ENCODE measurements at places on chromosomes 3 and 15. TPM values are rescaled to one million over a fixed set of nuclear protein-coding genes. Genes with fewer than 3 reads are reported as not detected.

DNA sequence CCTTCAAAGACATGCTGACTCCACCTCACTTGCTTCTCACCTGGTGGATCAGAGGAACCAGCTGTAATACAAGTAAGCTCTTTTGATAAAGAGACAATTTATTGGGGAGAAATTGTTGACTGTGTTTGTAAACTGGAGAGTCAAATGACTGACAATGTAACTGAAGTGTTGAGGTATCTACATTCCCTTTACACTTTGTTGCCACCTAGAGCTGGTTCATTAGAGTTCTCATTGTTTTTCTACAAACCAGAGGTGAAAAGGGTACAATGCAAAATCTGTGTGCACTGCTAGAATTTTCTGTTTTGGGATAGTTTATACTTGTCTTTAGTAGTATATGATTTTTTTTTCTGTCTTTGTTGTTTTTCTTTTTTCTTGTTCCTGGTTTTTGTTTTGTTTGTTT lies 8.7 kb upstream of the LRRC58 start:
- no peak for DNase-seq

DNA sequence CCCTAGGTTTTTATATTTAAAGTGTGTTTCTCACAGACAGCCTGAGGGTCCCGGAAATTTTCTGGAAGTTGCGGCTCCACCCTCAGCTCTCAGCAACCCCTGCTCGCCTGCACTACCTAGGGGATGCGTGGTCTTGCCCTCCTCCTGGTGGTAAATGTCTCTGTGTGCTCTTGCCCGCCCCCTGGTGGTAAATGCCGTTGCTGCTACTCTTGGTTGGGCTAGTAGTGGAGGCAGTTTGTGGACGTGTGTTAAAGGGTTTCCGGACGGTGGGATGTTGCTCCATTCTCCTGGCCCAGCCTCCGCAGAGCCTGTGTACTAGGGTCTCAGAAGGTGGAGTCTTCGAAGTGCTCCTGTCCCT lies 27.4 kb downstream of the STOML1 start:
- DNase-seq = peak; percentile 81

GRCh38 chr3:182148360-182148759 lies 436.6 kb downstream of the SOX2 start:
- no peak for DNase-seq

APOD gene
- total RNA-seq = 22.7 TPM

AQP9 gene
- total RNA-seq = 0.52 TPM
